NB4 (cell line): ENCODE measurements at places on chromosomes 11 and 22.

- DNase-seq = no peak
These were observed 32.9 kb upstream of the RELT start for GRCh38 chr11:73343076-73343873.

- DNase-seq = peak; percentile 90
These were observed 2.1 kb downstream of the NRIP3 start for GRCh38 chr11:9001736-9002135.

- DNase-seq = peak; percentile 95
These were observed 13.4 kb downstream of the CPT1A start for GRCh38 chr11:68828155-68828931.

DNA sequence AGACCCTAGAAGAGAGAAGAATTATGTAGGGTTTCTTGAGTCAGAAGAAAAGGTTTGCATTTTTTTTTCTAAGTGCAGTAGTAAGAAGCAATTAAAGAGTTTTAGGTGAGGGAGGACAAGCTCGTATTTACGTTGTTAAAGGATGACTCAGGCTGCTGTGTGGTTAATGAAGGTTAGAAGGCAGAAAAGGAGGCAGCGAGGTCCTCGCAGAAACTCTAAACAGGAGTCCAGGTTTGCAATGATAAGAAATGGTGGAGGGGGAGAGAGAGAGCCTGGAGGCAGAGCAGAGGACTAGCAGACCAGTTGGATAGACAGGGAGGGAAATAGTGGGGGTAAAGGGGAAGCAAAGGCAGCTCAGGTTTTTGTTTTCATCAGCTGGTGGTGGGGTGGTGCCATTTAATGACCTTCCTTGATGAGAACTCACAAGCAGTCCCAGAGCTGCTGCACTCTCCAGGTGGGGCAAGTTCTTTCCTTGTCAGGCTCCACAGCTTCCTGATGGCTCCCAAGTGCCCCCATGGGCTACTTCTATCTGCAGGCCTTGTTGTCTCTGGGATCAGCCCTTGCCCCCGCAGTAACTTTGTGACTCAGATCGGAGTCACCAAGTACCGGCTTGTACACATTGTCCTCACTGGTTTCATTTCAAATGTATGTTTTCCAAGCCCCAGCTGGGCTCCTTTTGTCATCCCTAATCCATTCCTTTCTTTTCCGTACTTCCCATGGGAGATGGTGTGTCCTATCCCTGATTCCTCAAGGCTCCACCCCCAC lies 8.3 kb upstream of the INSC start:
- DNase-seq = no peak

DNA sequence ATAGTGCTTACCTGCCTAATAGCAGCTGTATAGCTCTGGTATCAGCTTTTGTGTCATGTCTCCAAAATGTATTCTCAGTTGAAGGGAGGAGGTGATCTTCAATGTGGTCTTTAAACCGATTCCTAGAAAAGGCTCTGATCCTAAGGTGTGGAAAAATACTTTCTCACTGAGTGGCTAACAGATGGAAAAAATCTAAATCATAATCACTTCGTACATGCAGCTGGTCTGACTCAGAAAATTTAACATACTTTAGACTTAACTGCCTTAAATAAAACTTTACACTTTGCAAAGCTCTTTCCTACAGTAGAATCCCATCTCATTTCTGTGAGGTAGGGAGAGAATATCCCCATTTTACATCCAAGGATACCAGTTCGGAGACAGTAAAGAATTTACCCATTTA lies 38.0 kb downstream of the C2CD3 start:
- DNase-seq = no peak

- no peak for DNase-seq
These were observed 30.9 kb downstream of the CHEK2 start for GRCh38 chr22:28710576-28711191.

DNA sequence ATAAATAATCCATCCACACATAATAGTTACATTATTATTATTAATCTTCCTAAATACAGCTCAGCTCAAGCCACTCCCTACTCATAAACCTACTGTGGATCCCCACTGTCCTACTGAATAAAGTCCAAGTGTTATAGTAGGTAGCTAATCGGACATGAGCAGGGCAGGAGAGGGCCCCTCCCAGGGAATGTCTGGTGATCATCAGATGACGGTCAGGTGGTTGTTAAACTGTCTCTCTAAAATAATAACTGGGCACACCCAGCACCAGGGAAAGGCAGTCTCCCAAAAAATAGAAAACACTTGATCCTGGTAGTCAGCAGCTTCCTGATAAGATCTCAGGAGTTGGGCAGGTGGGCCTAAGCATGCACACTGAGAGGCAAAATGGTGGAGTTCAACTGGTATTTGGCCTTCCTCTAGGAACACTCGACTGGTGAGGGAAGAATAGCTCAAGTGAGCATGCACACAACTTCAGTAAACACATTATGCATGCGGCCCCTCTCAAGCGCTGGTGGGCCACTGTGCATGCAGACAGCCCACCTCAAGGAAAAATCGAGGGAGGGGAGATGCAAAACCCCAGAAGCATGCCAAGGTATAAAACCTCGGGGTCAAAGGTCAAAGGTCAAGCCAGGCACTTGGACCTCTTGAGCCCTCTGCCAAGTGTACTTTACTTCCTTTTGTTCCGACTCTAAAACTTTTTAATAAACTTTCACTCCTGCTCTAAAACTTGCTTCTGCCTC lies 65.0 kb downstream of the LRRC32 start:
- DNase-seq = no peak
